H54 (cell line): ENCODE measurements at places on chromosomes 7 and 10.

DNA sequence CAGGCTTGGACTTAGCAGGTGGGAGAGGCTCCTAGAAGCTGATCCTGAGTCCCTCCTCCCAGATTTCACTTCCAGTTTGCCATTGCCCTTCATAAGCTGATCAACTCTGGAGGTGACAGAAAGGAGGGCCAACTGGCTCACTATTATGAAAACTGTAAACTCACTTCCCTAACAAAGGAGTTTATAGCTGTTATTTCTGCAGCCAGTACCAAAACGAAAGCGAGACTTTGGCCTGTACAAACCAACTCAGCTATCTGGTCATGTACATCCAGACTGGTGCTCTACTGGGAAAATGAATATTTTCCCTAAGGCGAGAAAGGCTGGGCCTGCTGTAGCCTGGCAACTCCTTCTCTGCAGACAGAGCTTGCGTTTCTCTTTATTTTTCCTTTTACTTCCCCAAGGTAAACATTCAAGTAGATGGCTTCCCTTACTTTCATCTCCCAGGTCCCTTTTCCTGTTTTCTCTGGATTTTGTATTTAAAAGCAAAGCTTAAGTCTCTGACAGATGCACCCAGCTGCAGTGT, 54.7 kb downstream of the GALNT17 start:
- DNase-seq, result no peak

- DNase-seq, result no peak
Measured at GRCh38 chr7:73971322-73971703, 56.7 kb upstream of the ELN start.

DNA sequence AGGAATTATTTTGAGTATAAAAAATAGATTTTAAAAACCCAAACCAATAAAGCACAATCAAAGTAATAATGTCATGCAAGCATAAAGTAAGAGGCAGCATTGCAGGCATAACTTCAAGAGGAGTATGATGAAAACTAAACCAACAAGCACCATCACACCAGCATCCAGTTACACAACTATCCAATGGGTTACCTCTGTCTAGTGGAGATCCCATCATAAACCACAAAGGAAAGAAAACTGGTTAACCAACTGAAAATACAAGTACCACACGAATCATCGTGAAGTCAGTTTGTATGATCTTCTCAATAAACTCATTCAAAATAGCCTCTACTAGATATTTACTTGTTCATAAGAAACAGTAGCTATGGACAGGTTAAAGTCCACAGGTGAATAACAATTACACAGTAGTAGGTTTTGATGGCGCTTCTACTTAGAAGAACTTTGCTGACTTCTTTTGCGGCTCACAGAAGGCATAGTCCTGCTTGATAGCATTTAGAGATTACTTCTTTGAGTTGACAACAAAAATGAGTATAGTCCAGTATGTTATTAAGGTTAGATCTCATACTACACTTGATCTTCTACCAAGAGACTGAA, 116.6 kb downstream of the MICU1 start:
- DNase-seq, result no peak

DNA sequence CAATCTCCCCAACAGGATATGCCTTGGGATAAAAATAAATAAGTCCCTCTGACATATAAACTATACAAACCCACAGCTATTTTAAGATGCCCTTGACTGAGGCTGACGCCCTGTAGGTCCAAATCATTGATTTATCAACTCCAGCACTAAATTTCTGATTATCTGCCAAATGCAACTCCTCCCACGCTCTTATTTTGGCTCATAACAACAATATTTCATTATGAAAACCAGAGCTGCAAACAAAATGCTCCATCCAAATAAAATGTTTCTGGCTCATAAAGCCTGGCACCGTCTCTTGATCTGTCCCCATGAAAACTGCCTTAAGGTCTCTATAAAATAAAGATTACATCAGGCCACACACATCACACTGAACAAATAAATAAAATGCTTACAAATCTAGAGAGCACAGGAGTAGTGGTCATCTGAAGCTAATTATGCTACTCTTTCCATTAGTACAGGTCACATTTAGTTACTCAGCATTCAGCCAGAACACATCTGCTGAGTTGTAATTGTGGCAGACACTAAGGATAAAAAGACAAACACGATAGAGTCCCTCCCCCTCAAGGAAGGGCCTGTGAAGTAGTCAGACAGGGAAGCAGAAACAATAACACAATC, 28.8 kb downstream of the CACUL1 start:
- DNase-seq, result no peak

GRCh38 chr10:85767891-85768290, 598.7 kb downstream of the GRID1 start:
- no peak for DNase-seq

- no peak for DNase-seq
Measured at GRCh38 chr10:77042706-77043419, 594.7 kb downstream of the KCNMA1 start.

- no peak for DNase-seq
Measured at GRCh38 chr10:36451391-36451970, 673.9 kb upstream of the ANKRD30A start.

- DNase-seq, result no peak
Measured at GRCh38 chr10:129057856-129058663, 409.0 kb upstream of the MGMT start.

GRCh38 chr7:37027557-37028341, 303.5 kb upstream of the AOAH start:
- DNase-seq, result no peak

DNA sequence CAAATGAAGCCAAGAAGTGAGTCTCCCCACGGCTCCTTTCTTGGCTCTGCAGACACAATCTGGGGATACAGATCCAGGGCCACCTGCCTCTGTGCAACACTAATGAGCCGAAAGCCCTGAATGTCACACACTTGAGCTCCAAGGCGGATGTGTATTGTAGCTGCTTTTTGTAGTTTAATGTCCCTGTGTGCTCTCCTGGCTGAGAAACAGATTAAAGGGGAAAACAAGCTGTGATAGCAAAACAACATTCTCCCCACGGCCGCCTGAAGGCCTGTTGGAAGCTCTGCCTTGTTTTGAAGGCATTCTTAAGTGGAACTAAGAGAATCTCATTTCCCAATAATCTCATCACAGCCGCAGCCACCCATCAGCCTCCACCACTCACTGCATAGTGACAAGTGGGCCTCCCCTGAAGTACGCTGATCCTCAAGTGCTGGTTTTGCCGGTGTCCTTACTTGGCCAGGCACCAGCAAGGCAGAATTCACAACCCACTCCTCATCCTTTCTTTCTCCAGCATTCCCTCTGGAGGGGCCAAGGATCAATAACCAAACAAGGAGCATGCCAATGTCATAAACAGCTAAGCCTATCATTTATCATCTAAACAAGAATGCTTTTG, 44.4 kb upstream of the AMPH start:
- no peak for DNase-seq

DNA sequence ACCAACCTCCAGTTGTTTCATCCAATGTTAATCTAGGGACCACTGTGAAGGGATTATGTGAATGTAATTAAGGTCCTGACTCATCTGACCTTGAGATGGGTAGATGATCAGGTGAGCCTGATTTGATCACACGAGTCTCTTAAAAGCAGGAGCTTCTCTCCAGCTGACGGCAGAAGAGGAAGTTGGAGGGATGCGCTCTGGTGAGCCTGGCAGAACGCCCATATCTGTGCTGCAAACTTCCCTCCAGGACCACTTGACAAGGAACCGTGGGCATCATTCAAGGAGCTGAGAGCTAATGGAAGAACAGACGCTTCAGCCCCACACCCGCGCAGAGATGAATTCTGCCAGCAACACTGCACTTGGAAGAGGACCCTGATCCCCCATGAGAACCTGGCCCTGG, 642.4 kb downstream of the TNS3 start:
- no peak for DNase-seq

DNA sequence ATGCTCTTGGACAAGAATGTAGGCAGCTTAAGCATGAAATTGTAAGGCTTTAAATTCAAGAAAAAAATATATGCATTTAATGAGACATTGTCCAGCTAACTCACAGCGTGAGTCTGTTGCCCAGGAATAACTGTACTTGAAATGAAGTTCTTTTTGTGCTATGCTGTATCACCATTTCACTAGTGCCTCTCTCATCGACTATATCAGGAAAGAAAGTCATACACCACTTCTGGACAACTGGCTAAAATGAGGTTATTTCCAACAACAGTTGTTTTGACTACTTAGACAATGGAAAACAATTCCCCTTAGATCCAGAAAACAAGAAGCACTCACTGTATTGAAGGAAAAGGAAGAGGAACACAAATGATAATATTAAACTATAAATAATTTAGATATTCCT, 251.8 kb downstream of the CRPPA start:
- DNase-seq, result no peak

- DNase-seq, result no peak
Measured at GRCh38 chr10:73218431-73219191, 28.4 kb downstream of the DNAJC9 start.

DNA sequence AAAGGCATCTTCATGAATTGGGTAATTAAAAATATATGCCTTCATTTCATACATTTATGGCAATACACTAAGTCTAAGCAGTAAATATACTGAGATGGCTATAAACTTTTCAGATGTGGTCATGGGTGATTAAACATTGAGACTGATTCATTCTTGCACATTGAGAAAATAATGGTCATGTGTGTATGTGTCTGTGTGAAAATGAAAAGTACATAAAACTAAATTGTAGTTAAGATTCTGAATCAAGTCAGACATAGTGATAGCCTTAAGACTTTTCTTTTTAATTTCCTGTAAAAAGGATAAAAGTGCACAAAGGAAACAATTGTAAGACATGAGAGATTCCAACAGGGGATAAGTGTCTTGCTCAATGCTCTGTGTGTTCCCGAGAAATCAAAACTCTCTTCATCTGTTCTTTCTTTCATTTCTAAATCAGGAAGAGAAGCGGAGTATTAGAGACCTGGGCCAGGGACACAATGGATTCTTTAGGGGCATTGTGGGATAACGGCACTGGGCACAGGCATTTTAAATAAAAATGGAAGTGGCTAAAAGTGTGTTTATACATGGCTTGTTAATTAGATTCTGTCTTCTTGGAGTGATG, 69.8 kb upstream of the AGR3 start:
- DNase-seq, result no peak

DNA sequence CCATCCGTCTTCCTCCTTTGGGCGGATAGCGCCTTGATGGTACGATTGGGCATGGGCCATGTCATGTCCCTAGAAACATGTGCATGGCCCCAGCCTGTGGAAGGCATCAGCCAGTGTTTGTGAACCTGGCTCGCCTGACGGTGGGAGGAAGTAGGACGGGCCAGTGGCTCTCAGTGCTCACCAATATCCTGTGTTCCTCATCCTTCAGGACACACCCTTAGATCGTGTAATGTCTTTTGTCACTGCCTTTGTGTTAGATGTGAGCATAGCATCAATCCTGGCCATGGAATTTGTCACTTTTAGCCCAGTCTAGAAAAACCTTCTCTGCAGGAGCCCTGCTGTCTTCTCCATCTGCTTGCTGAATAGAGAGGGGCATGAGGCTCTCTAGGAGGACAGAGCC, 77.6 kb downstream of the PFKFB3 start:
- no peak for DNase-seq

DNA sequence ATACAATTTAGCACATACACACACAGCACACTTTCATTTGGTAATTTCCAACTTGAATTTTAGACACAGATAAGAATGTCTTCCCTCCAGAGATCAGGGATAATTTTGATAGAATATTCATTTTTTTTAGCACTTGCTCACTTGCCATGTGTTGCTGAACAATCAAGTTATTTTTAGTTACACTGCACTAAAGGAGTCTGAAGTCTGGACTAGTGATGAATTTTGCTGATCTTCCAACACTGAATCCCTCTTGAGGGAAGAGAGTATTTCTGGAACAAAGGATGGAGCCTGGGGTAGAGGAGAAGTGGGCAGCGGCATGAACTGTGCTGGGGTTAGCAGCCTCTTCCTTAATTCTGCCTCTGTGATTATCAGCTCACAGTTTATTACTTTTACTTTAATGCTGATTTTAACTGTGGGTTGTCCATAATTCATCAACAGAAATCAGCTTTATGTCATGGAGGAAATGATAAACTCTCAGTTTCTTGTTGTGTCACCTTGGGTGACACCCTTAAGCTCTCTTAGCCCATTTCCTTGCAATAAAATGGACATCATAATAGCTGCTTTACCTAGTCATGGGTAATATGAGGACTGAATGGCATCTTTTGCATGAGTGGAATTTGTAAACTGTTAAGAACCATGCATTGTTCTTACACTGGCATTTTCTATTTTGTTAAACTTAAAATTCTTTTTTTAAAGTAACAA, 32.1 kb downstream of the SGPL1 start:
- no peak for DNase-seq

DNA sequence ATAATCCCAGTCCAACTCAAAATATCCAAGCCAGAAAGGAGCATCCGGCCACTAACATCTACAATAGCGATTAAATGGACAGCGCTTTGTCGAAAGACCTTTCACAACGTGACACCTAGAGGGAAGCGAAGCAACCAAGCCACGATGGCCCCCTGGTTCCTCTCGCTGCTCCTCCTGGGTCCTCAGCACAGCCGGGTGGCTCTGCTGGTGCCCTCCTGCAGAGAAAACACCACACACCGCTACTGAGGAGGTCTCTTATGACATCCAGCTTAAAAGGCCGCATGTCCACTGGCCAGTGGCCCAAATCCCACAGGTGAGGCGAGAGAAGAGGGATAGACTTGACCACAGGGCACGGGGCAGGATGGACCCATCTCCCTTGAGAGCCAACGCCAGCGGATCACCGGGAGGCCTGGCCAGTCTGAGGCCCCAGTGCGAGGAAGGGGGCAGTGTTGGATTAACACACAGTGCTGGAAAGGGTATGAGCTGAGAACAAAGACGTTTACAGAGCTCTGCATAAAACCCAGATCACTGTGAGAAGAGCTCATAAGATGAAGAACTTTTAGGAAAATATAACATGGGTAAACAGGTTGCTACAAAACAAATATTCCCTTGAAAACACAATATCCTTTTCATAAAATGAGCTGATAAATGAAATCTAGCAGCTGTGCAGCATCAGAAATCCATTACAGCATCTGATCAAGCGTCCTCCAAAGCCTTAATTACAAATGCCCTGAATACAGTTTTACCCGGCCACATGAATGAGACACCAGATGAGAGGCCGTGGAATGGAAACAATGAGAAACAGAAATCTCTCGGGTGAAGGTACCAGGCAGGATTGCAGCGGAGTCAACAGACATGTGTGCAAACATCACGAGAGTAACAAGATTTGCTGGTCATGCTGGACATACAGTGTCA, 236.7 kb downstream of the DIP2C start:
- no peak for DNase-seq

DNA sequence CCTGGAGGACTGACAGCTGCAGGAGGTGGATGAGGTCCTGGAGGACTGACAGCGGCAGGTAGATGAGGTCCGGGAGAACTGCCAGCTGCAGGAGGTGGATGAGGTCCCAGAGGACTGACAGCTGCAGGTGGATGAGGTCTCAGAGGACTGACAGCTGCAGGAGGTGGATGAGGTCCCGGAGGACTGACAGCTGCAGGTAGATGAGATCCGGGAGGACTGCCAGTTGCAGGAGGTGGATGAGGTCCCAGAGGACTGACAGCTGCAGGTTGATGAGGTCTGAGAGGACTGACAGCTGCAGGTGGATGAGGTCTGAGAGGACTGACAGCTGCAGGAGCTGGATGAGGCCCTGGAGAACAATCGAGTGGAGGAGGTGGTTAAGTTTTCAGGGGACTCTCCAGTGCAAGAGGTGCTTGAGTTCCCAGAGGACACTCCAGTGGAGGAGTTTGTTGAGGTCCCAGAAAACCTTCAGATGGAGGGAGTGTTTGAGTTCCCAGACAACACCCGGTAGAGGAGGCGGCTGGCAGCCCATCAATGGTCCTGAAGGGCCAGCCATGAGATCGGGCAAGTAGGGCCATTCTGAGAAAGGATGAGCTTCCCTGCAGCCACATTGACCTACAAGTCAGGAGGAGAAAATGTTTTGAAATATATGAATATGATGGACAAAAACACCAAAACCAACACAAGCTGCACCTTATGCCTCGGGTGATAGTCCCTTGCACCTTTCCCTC, 4.7 kb upstream of the EIF5AL1 start:
- DNase-seq, result no peak
